Activated effector memory CD4-positive, alpha-beta T cell treated with anti-CD3 and anti-CD28 coated beads, Interleukin-2, amount 50 U/mL, for 16 hours (primary cell): ENCODE measurements at places on chromosomes 2 and 18.

DNA sequence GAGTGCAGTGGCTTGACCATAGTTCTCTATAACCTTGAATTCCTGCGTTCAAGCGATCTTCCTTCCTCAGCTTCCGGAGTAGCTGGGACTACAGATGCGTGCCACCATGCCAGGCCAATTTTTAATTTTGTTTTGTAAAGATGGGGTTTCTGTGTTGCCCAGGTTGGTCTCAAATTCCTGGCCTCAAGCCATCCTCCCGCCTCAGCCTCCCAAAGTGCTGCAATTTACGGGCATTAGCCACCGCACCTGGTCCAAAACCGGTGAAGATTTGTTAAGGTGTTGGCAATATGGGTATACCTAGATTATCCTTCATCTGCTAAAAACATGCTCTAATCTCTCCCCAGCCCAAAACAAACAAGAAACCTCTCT is 1.3 kb upstream of the EIF2AK3 start:
- DNase-seq, result no peak

DNA sequence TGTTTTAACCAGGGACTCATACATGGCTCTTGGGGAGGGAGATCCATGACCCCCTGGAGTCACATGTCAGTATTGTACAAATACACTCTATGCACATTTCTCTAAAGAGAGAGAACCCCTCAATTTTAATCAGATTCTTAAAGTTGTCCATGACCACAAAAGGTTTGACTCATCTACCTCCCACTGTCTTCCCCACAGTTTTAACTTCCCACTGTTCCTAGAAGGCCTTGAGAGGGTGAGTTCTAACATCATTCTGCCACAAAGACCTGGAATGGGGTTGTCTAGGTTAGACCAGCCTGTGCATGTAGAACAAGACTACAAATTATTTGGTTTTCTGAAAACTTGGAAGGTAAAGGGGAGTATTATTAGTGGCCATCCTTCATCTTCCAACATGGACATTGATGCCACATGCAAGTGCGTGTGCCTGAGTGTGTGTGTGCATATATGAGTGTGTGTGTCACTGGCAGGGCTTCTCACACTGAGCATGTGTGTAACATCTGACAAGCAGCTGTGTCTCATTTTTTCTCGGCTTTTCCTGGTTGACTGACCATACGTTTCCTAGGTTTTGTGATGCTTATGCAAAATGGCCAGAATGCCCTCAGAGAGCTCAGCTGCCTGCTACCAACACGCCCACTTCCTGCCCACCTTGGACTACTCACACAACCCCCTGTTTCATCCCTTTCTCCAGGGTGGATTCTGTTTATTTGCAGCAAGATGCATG is 94.6 kb upstream of the LGALSL start:
- DNase-seq, result no peak

GRCh38 chr2:239312081-239312511 is 88.7 kb downstream of the HDAC4 start:
- peak; percentile 47 for DNase-seq

DNA sequence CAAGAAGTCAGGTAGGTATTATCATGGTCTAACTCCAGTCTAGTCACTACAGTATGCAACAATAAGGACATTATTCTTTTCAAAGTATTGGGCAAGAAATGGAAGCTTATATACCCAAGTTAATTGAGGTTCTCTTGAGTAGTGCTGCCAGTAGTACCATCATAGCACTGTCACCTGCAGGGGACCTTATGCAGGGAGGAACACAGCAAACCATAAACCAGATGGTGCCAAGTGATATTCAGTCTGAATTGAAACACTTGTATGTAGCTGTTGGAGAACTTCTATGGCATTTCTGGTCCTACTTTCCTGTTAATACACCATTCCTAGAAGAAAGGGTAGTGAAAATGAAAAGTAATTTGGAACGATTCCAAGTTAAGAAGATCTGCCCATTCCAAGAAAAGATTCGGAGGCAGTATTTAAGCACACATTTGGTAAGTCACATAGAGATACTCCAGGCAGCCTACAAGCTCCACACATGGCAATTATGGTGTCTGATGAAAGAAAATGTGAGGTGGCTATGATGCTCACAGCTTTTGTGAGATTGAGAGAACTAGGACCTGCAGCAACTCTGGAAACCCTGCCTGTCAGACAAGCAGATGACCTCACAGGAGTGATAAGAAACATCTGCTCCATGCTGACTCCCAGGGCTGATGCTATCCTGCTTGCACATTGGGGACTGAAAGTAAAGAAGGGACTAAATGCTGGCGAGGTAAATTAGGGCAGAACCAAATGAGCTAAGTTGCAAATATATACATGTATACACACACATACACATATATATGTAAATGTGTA is 174.7 kb downstream of the MC4R start:
- no peak for DNase-seq

DNA sequence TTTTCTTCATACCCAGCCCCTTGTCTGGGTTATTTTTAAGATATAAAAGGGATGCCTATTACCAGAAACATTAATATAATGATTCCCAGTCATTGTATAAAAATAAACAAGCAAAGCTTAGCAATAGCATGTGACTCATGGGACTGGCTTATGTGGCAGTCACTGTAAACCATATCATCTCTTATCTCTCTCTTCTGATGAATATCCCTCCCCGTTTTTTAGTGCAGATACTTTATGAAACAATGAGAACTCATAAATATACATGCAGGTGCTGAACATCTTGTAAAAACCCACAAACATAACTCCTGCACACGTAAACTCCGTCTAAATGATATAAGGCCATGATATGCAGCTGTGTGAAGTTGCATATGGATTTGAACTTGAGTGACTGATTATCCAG is 154.9 kb downstream of the MGAT5 start:
- no peak for DNase-seq

DNA sequence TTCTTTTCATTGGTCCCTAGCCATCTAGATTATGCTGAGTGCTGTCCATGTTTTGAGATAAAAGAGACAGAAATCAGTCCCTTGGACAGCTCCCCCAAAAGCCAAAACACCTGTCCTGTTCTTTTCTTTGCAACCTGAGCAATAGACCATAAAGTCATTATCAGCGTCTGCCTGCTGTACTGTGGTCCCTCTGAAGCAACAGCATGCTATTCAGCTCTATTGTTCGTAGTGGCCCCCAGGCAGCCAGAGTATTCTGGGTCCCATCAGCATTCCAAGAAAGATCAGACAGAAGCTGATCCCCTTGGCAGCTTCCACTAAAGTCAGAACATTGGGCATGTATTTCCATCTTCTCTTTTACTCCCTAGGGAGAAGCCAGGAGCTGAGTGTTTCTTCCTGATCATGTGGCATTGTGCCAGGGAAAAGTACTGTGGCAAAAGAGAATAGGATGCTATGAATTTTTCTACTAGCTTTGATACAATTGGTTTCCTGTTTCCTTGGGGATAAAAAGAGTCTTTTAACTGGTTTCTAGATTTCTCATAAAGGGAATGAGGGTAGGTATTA is 33.6 kb upstream of the ZSWIM2 start:
- no peak for DNase-seq

GRCh38 chr2:195406886-195407603 is 250.0 kb upstream of the SLC39A10 start:
- no peak for DNase-seq

GRCh38 chr2:109242654-109243331 is 113.8 kb downstream of the SH3RF3 start:
- no peak for DNase-seq

DNA sequence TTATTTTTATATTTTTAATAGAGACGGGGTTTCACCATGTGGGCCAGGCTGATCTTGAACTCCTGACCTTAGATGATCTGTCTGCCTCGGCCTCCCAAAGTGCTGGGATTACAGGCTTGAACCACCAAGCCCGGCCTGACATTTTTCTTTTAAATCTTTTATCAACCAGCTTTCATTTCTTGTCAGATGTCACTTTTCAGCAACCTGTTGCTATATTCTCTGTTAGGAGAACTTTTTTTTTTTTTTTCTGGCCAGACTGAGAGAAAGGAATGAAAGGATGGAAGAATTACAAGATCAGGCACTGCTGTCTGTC is 146.3 kb downstream of the TGIF1 start:
- no peak for DNase-seq

GRCh38 chr2:47640356-47640755 is 142.6 kb upstream of the MSH6 start:
- no peak for DNase-seq

DNA sequence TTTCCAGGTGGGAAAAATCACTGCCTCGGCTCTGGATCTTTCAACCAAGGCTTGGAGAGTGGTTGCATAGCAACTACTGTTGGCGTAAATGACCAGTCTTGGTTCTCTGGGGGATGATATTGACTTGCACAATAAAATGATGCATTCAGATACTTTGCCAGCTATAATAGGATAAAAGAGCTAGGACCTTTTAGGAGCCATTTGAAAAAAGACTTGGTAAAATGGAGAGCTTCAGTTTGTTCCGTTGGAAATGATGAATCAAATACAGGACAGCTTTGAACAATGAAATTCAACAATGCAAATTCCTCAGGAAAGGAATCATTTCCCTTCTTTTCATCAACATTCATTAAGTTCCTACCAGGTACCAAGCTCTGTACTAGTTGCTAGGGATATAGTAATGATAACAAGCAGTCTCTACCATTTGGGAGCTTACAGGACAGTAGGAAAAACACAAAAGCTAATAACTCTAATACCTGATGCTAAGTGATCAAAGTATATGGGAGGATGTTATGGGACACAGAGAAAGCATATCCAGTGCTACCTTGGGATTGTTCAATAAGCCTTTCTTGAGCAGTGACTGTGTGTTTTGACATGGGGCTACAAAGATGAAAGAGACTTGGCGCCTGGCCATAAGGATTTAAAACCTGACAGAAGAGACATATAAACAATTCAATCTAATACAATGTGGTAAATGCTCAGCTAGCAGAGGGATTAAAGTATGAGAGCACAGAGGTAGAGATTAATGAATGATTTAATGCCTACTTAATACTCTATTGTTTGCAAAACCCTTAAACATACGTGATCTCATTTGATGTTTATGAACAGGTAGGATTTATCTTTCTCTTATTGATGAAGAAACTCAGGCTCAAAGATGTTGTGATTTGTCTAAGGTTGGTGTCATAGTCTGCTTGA is 110.7 kb downstream of the QPCT start:
- no peak for DNase-seq
